Smooth muscle cell of the coronary artery (primary cell): ENCODE measurements at places on chromosomes 11 and 22. TPM values are rescaled to one million over a fixed set of nuclear protein-coding genes. Genes with fewer than 3 reads are reported as not detected.

Gene OR51B2
- total RNA-seq, result 0.12 TPM in 1 of 2 replicates, not detected in the other

Gene HEPN1
- 0.08 TPM in 1 of 2 replicates, not detected in the other for total RNA-seq

Gene OR4A16
- total RNA-seq, result not detected in 2 replicates

Gene PRODH
- total RNA-seq, result 0.08 and 0.59 TPM in 2 replicates
